Daoy (cell line): ENCODE measurements at places on chromosomes 2 and 18.

DNA sequence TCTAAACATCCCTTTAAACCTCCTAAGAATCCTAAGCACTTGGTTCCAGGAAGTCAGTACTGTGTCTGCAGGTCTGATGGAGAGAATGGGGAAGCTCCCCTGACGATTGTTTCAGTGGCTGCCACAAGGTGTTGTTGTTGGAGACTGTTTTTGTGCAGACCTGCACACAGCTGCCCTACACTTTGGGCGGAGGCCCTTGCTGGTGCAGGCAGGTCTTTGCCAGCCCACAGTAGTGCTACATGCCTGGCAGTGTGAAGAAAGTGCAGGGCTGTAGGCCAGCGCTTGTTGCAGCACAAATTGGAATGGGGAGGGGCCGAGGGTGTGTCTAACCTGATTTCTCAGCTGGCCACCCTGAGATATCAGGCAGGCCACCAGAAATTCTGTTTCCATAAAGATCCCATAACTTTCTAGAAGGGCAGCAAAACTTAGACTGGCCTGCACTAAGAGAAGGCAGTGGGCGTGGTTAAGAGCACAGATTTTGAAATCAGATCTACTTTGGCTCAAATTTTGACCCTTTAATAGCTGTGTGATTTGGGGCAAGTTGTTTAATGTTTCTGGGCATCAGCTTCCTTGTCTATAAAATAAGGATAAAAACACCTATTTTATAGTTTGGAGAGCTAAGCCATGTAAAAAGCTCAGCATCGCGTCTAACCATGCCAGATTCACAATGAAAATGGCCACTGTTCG, 83.7 kb upstream of the SLC1A4 start:
- no peak for DNase-seq

GRCh38 chr18:58669731-58670378, 1.4 kb upstream of the MALT1 start:
- DNase-seq = peak; percentile 82

GRCh38 chr2:210617732-210618330, 61.4 kb downstream of the CPS1 start:
- peak; percentile 18 for DNase-seq

DNA sequence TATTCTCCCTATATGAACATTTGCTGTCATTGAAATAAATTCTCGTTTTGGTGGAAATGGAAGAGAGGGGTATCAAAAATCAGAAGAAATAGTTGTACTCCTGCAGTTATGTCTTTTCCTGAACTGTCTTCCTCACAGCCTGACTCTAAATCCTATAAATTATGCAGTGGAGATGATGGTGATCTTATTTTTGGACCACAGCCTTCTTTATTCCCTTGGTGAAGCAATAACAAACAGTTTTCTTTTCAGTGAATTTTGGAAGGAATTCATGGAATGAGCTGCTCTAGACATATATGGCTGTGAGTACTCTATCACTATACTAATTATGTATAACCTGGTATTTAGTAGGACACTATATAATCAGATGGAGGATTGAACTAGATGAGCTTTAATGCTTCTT, 1.7 kb upstream of the SLC25A12 start:
- DNase-seq = no peak
